ENCODE measurements at places on chromosomes 1 and 21.
A peak's percentile ranks its signal among the peaks of the same experiment; 100 is the strongest.

DNA sequence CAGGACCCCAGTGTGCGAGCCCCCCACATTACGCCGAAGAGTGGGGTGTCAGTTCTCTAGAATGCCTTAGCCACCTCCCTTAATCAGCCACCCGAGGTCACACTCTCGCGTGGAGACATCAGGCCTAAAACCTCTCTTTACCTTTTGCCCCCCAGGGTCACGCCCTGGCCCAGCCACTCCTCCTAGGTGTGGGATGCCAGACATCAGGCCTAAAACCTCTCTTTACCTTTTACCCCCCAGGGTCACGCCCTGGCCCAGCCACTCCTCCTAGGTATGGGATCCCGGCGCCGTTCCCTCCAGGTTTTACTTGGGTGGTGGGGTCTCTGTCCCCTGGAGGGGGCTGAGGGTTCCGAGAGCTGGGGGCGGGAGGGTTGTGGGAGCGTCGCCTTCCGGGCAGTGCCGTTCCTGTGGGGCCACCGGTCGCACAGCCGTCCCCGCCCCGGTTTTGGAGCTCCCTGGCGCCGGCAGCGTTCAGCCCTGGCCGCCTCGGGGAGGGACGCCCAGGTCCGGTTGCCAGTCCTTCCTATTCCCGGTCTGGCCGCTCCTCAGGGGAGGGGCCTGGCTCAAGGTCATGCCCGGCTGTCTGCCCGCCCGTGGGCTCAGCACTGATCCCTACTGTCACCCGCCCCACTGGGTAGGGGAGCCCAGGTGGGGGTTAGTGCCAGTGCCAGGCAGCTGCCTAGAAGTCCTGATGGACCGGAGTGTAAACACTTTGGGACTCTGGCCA lies 882 bp downstream of the VPS13D start:
- peak; percentile 20 for DNase-seq

DNA sequence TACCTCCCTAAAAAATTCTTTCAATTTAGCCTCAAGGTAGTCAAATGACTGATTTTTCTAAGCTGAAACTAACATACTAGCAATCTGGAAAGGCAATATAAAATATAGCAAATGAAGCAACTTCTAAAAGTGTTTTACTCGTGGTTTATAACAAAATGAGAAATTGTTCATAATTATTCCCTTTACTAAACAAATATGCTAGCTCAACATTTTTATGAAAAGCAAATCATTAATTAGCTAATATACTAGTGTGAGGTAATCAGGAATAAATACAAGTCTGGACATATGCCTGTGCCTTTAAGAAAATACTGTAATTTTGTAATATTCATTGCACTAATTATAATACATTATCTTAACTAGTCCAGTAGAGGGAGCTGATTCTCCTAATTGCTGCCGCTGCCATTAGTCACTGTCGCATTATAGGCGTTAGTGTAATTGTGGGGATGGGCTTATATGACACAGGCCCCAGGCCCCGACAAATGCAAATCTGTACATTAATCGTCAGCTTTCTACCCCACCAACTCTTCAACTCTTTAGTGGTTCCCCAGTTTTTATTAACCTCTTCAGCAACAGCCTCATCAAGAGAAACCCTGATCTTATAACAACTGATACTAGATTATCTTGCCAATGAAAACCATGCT lies 160.9 kb downstream of the GABPA start:
- no peak for DNase-seq

DNA sequence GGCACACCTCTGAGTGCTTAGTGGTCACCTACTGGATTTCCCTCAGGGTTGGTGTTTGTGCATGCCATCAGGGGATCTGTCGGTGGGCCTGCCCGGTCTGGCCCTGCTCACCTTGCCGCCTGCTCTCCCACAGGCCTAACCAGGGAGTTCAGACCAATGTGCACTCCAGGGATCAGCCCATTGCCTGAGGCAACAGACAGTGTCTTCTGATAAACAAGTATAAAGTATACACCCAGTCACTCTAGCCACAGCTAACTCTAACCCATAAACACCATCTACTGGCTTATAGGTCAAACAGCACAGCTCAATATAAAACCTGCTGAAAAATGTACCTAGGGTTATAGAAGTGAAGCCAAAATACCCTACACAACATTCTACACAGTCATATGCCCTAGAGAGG lies 1300.0 kb downstream of the PLA2G4A start:
- DNase-seq, result no peak

GRCh38 chr1:40884055-40884795 lies 22.1 kb upstream of the CITED4 start:
- DNase-seq, result no peak

GRCh38 chr1:245537992-245538391 lies 383.2 kb downstream of the KIF26B start:
- DNase-seq, result no peak

GRCh38 chr21:41901782-41902181 lies 22.6 kb upstream of the PRDM15 start:
- DNase-seq, result no peak

DNA sequence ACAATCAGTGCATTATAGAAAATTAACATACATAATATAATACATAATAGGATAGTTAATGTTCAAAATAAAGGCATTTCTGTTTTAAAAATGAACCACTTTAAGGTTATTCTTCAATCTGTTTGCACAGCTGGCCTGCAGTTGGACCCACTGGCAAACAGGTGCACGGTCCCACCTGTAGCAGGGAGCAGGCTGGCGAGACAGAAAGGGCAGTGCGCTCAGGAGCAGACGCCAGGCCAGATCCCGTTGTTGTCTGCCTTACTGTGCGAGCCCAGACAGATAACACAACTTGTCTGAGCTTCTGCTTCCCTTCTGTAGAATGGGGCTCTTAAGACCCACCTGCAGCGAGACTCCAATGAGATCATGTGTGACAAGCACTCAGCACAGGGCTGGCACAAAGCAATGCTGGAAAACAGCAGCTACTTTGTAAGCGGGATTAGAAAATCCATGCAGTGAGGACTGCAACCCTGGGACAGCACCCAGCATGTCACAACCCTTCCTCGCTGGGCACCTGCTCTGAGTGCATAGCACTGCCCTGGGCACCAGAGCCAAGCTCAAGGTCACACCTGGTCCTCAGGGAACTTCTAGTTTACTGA lies 33.5 kb downstream of the VPS26C start:
- DNase-seq, result no peak

DNA sequence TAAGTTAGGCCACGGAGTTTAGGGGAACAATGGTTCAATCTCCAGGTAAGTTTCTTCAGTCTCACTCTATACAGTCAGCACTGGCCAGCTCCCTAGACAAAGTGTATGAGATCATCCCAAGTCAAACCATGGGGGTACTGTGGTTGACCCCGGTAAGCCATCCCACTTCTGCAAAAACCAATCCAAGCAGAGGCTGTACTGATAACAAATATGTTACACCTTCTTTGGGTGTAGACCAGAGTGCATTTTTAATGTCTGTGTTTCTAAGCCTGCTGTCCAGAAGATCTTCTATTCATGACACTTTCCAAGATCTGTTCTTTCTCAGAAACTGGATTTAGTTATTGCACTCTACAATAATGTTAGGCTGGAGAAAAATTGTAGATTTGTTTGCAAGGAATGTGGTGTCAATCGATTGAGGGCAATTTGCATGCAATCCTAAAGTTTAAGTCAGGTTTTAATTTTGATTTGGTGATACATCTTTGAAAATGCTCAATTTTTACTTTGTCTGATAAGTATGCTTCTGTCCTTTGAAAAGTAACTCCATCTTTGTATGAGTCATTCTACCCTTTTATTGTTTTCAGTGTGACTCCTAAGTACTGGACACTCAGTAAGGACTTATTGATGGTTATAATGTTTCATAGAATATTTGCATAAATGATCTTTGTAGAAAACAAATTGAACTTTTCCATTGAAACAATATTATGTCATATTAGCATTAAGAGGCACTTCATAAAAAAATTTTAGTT lies 152.4 kb downstream of the HLX start:
- DNase-seq, result no peak

DNA sequence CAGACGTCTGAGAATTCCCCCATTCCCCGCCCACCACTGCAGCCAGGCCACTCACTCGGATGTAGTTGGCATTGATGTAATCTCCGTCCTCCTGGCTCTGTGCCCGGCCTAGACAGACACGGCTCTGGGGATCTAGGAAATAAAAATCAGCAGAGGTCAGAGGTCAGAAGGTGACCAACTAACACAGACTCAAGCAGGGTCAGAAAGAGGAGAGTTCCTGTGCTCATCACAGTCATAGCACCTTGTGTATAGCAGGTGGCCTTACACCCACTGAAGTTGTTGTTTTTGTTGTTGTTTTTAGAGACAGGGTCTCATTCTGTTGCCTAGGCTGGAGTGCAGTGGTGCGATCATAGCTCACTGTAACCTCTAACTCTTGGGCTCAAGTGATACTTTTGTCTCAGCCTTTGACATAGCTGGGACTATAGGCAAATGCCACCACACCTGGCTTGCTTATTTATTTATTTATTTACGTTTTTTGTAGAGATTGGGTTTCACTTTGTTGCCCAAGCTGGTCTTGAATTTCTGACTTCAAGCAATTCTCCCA lies 4.9 kb downstream of the PTPN7 start:
- DNase-seq, result no peak

- DNase-seq, result no peak
These were observed 1.3 kb downstream of the NGF start for GRCh38 chr1:115336741-115337140.

- no peak for DNase-seq
These were observed 125.2 kb upstream of the KCNJ6 start for GRCh38 chr21:38041493-38041892.

GRCh38 chr1:89927049-89927448 lies 67.9 kb upstream of the ZNF326 start:
- no peak for DNase-seq

- DNase-seq, result no peak
These were observed 14.4 kb downstream of the CD55 start for GRCh38 chr1:207335695-207336363.

GRCh38 chr1:196380316-196380715 lies 227.9 kb downstream of the KCNT2 start:
- no peak for DNase-seq

DNA sequence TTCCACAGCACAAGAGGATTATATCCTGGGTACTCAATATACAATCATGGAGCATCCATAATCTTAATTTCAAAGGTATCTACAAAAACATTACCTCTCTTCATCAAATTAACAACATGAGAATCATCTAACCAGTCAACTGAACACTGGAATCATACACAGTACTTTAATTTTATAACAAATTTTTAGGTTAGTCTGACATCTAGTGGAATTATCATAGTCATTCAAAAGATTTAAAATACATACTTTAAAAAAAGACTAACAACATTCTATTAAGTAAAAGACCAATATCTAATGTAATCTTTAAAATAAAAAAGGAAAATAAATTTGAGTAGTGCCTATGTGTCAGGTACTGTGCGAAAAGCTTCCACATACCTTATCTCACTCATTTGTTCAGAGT lies 16.8 kb upstream of the SH3GLB1 start:
- no peak for DNase-seq

DNA sequence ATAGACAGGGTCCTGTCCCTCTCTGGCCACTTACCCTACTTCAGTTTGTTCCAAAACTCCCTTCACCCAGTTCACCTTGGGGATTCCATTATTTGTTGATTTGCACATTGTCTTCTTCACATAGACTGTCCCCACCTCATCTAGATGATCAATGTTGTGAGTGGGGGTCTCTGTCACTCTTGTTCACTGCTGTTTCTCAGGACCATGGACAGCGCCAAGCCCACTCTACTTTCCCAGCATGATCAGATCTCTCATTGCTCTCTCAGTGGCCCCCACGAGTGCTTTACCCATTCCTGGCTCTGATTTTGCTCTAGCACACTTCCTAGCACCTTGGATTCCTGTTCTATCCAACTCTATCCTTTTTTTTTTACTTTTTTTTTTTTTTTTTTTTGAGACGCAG lies 45.4 kb upstream of the IGSF21 start:
- DNase-seq, result no peak

DNA sequence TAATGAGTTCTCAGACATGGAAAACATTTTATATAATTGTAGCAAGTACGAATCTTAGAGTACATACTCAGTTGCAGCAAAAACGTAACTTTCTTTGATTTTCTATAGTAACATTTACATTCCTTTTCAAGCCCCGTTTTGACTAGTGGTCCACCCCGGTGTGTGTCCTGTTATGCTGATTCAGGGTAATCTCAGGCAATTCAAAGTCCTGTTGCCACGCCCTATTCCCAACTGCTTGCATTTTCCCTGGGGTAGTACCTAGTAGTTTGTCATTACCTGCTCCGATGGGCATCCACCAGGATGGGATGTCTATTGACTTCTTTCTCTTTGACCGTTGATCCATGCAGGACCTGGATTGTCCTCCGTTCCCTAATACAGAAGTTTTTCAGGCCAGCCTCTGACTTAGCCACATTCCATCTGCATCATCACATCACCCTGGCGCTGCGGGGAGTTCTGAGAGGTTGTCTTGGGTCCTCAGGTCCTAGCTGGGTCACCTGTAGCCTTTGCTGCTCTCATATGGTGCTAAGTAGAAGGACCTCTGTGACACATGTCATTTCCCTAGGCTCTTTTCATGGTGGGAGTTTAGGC lies 15.0 kb upstream of the FCAMR start:
- no peak for DNase-seq

GRCh38 chr1:192512426-192513162 lies 63.0 kb upstream of the RGS1 start:
- no peak for DNase-seq

GRCh38 chr1:232428786-232429530 lies 201.0 kb downstream of the SIPA1L2 start:
- DNase-seq, result no peak

DNA sequence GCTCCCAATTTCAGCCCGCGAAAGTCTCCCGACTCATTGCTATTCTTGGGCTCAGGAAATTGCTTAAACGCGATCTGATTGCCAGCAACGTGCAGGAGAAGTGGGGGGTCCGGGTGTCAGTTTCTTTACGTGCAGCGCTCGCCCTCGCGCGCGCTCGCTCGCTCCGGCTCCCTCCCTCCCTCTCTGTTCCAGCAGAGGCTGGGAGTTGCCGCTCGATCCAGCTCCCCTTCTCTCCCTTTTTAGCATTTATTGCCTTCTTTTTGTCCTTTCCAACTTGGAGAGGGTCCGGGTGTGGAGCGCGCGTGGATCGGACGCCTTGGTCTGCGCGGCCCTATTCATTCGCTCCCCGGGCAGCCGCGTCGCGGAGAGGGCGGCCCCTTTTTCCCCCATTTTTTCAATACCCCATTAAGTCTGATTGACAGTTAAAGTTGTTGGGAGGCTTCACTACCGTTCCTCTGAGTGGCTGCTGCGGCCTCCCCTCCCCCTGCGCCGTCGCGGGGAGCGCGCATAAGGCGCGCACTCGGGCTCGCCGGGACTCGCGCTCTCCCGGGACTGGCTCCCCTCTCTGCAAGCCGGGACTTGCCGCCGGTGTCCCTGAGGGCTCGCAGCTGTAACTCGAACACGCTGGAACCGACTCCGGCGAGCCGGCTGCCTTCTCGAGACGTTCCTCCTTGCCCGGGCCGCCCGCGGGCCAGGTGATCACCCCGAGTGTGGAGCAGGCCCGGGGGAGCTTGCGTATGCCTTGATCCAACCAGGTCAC lies at the start of gene DHRS3:
Gene DHRS3, minus strand, starts transcription at position 310 of the 760 bp plus-strand sequence. CDS start 862 bp downstream, outside the sequence.
- DNase-seq, result peak; percentile 83

GRCh38 chr21:41031701-41032220 lies 136.2 kb upstream of the BACE2 start:
- DNase-seq, result no peak

- DNase-seq, result no peak
These were observed 19.8 kb downstream of the ADGRB2 start for GRCh38 chr1:31744165-31744888.

- no peak for DNase-seq
These were observed 19.8 kb upstream of the HSPG2 start for GRCh38 chr1:21956720-21957552.
